Stimulated activated naive CD4-positive, alpha-beta T cell (primary cell): ENCODE measurements at places on chromosomes 5 and 9.

DNA sequence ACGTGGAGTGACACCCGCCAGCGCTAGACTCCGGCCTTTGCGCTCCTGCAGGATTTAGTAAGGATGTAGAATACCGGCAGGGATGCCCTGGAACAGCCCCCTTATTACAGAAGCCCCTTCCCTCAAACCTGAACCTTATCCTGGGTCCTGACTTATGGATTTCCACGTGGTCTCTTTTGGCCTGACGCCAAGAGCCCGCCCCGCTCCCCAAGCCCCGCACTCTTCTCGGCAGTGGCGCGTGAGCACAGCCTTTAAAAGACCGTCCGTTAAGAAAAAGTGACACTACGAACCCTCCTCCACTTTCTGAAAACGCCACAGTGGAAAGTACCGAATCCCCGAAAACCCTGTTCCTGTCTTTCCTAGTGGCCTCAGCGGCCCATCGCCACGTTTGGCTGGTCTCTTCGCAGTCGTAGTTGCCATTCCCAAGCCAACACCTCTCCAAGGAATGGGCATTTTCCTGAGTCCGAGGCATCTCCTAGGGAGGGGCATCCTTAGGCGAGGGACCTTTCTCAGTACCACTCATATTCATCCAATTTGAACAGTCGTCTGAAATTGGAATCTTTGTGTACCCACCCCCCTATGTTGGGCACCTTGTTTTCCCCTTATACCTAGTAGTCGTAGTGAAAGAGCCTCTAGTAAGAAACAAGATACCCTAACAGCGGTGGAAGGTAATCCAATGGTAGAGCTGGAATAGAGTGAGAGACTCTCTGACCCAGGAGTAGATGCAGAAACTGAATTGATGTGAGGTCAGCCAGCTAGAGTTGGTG is 732 bp upstream of the MCIDAS start:
- no peak for DNase-seq

- no peak for DNase-seq
Observed at GRCh38 chr9:114611516-114612271, 603 bp downstream of the TMEM268 start.

DNA sequence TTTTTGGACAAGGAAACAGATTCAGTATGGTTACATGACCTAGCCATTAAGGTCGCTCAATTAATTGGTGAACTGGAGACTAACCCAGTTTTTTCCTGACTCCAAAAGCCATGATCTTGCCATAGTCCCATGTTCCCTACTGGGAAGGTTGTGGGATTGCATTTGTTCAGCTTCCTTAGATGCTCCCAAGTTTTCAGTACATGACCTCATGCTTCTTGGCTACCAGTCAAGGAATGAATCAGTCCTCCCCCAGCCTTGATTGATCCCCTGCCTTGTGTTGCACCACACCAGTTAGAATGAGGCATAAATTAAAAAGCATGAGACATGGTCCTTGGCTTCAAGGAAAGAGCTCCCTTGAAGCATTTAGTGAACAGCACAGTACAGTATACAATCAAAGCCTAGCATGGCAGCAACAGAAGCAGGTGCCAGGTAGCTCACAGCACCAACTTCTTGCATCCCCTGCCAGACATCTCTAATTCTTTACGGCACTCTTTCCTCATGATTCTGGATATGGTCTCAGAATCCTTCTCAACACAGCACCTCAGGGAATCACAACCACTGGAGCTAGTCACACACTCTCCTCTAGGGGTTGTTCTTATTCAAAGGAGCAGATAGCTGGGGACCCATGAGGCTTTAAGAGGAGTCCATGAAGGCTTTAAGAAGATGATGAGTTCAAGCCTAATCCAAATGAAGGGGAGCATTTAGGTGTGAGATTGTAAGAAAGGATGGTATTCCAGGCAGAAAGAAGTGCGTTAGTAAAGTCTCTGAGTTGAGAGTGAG is 295.5 kb upstream of the CLINT1 start:
- no peak for DNase-seq

DNA sequence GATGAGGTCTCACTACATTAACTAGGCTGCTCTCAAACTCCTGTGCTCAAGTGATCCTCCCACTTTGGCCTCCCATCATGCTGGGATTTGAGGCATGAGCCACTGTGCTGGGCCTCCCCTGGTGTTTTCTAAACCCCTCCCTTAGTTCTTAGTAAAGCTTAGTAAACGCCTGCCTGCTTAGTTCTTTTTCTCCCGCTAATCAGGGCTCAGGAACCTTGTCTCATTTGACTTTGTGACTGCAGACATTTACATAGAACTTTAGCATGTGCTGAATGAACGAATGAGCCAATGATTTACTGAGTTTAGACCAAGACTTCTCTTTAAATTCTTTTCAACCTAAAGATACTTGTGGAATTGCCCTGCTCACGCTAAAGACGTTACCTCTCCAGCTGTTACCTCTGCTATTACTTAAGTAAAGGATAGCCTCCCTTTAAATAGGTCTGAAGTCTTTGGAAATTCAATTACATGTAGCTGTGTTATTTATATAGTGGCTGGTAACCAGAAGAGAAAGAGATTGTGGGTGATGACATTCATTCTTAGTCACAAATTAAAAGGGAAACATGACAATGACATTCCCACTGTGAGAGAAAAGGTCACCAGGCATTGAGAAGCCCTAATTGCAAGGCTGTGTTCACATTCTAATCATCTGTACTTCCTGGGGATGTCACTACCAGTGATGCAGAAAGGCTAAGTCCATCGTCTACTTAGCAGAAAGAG is 18.6 kb upstream of the SUSD1 start:
- DNase-seq, result no peak

DNA sequence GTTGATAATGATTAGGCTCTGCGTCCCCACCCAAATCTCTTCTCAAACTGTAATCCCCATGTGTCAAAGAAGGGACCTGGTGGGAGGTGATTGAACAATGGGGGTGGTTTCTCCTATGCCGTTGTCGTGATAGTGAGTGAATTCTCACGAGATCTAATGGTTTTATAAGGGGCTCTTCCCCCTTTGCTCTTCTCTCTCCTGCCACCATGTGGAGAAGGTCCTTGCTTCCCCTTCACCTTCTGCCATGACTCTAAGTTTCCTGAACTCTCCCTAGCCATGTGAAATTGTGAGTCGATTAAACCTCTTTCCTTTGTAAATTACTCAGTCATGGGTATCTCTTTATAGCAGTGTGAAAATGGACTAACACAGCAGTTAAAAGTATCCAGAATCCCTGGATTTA is 715.2 kb upstream of the DMAC1 start:
- DNase-seq, result no peak

DNA sequence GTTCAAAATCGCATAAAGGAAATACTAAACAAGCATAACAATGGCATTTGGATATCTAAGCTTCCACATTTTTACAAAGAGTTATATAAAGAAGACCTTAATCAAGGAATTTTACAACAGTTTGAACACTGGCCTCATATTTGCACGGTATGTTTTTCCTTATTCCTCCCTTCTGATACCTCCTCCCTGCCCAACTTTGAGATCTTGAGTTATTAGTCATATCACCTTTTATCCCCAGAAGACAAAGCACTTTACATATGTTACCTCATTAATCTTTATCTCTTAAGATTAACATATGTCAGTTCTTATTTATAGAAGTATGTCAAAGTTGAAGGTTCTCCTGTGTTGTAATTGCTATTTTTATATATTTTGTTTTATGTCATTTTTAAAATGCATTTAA is 29.8 kb downstream of the TDRD7 start:
- DNase-seq, result no peak

DNA sequence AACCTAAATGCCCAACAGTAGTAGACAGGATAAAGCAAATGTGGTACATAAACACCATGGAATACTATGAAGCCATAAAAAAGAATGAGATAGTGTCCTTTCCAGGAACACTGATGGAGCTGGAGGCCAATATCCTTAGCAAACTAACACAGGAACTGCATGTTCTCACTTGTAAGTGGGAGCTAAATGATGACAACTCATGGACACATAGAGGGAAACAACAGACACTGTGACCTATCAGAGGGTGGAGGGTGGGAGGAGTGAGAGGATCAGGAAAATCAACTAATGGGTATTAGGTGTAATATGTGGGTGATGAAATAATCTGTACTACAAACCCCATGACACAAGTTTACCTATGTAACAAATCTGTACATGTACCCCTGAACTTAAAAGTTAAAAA is 505.7 kb downstream of the RAB3C start:
- DNase-seq, result no peak

GRCh38 chr5:93078082-93079038 is 502.7 kb downstream of the NR2F1-AS1 start:
- no peak for DNase-seq

DNA sequence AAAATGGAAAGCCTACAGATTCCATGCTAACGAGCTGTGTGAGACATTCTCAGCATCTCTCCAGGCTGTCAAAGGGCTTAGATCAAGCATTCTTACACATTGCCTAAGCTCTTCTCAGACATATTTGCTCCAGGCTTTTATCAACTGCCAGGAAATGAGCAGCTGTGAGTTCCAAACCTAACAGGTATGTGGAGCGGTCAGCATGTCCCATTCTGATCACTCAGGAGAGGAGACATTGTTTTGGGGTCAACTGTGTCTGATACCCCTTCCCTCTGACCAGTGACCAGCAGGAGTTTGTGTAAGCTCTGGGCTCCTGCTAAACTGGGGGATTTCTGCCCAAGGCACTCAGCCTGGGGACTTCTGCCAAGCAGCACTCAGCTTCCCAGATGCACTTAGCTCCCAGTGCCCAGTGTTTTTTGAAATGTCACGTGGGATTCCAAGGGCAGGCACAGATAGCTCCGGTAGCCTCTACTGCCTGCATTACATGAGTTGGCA is 229.1 kb downstream of the SEC61B start:
- DNase-seq, result no peak

DNA sequence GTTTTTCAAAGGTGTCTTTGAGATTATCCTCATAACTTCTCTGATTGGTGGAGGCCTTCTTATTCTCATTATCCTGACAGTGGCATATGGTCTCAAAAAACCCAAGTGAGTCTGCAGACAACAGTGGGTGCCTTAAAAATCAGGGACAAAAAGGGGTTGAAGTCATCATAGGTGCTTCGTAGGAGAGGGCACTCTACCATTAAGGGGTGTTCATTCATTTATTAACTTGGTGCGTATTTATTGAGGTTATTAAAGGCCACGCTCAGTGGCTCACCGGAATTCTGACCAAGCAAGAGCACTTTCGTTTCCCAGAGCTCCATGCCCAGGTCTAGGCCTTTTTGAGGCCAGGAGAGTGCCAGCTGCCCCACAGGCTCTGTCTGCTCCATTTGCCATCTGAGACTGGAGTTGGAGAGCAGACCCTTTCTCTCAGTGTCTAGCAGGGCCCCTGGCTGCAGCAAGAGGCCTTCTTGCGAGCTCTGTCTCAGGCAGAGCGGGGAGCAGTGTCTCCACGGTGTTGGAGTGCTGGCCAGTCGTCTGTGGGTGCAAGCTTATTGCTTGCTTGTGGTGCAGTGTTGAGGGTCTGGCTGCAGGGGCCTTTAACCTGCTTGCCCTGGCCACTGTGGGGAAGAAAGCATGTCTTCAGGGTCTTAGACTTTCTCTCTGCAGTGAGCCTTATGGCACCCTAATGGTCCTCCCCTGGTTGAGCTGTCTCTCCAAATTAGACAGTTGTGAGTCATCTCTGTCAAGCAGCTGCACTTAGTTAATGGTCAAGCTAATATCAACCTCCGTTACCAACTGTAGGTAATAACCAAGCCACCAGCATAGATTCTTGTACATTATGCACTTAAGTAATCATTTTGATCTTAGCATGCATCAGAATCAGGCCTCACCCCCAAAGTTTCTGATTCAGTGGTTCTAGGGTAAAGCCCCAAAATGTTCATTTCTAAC is 62.6 kb downstream of the IL31RA start:
- no peak for DNase-seq

GRCh38 chr5:133331941-133332340 is 280.1 kb downstream of the HSPA4 start:
- no peak for DNase-seq

- no peak for DNase-seq
Observed at GRCh38 chr9:120099065-120099464, 480.9 kb downstream of the CDK5RAP2 start.

DNA sequence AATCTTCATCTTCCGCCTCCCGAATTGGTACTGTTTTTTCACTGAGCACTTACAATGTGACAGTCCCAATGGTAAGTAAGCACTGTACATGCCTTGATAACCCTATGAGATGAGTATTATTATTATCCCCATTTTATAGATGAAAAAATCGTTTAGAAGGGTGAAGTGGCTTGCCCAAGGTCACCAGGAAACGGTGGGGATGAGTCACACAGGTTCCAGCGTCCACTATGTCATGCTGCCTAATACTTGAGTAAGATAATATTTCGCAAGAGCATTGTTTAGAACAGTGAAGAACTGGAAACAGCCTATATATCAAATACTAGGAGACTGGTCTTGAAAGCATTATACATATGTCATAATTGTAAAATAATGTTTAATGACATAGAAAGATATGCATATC is 12.9 kb downstream of the HAND1 start:
- no peak for DNase-seq

DNA sequence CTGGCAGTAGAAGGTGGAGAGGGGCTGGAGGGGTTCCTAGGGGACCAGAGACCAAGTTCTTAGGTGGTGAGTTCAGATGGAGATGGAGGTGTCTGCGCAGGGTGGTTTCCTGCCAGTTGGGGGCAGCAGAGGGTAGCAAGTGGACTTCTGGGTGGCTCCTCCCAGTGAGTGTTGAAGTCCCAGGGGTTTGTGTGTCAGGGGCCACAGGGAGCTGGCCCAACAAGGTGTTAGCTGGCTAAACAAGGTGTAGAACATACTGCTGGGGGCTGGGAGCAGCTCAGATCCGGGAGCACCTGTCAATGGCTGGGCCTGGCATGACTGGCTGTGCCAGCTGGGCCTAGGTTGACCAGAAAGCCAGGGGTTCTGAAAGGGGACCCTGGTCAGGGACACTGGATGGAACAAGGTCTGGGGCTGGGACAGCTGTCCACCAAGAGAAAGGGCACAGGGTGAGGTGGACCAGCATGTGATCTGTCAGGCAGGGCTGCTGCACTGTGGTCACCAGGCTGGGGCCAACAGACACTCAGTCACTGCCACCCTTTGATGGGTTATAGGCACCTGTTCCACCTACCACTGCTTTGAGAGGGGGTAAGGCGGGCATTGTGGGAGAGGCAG is 35.6 kb downstream of the DAB2IP start:
- DNase-seq, result no peak

- DNase-seq, result no peak
Observed at GRCh38 chr5:142517840-142518239, 168.1 kb downstream of the FGF1 start.

- no peak for DNase-seq
Observed at GRCh38 chr9:3824581-3824980, 298.8 kb upstream of the RFX3 start.

DNA sequence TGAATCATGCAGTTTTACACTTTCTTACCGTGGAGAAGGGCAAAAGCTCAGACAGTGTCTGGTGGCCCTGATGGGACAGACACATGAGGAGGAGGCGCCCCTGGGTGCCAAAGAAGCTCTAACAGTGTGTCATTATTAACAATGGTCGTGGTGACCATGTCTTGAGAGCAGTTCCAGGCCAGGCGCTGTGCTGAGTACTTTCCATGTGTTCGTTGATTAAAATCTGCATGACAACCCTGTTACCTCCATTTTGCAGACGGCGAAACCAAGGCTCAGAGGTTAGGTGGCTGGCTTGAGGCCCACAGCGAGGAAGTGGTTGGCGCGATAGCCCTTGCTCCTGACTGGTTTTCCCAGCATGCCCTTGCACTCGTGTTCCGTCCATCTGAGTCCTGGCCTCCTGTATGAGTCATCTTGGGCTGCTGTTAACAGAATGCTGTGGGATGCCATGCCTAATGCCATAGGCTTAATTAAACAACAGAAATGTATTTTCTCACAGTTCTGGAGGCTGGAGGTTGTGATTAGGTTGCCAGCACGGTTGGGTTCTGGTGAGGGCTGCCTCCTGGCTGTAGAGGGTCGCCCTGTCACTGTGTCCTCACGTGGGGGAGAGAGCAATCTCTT is 92.0 kb downstream of the AMBP start:
- DNase-seq, result no peak

- DNase-seq, result no peak
Observed at GRCh38 chr9:8095672-8096086, 296.1 kb upstream of the DMAC1 start.
